Gastroesophageal sphincter (tissue), 4 donors: ENCODE measurements at places on chromosomes 12 and 14.

GRCh38 chr12:89927226-89927698, 218.6 kb upstream of the ATP2B1 start:
- no peak overlapping the region for H3K4me3 ChIP-seq
- no peak for ATAC-seq
- no peak overlapping the region for H3K27ac ChIP-seq

GRCh38 chr14:102539544-102540314, 30.2 kb upstream of the ANKRD9 start:
- peaks cover 56% of the 10 kb centered on the region for H3K27me3 ChIP-seq
- no peak overlapping the region for H3K4me3 ChIP-seq
- no peaks in the 10 kb centered on the region for H3K4me1 ChIP-seq
- H3K27ac ChIP-seq = no peak overlapping the region
- H3K36me3 ChIP-seq = no peaks in the 10 kb centered on the region

- H3K27ac ChIP-seq = no peak overlapping the region
- no peak for ATAC-seq
- no peaks in the 10 kb centered on the region for H3K36me3 ChIP-seq
- H3K4me1 ChIP-seq = no peaks in the 10 kb centered on the region
- no peaks in the 10 kb centered on the region for H3K27me3 ChIP-seq
- H3K4me3 ChIP-seq = no peak overlapping the region
Observed at GRCh38 chr12:16072678-16073077, 161.5 kb downstream of the DERA start.

DNA sequence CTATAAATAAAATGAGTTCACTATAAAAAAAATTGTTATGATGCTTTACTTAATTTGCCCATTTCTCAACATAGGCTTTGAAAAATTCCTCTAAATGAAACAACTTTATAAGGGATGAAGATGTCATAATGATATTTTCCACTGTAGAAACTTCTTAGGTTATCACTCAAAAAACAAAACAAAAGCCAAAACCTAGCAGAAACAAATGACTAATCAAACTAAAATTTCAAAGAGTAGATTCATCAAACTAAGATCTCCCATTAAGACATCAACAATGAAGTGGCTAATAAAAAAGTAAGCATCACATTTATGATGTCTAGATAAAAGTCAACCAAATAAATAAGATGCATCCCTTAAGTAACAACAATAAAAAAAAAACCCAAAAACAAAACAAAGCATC, 36.9 kb upstream of the TTC7B start:
- no peak overlapping the region for H3K4me3 ChIP-seq
- no peak for ATAC-seq
- peaks cover 8% of the 10 kb centered on the region for H3K36me3 ChIP-seq
- no peaks in the 10 kb centered on the region for H3K4me1 ChIP-seq
- H3K27me3 ChIP-seq = no peaks in the 10 kb centered on the region

GRCh38 chr12:131608740-131609690, 101.9 kb upstream of the SFSWAP start:
- H3K36me3 ChIP-seq = no peaks in the 10 kb centered on the region
- no peak overlapping the region for H3K27ac ChIP-seq
- H3K4me3 ChIP-seq = peak overlapping the region; percentile 2
- H3K27me3 ChIP-seq = peaks cover 84% of the 10 kb centered on the region
- peak; percentile 89 for ATAC-seq

DNA sequence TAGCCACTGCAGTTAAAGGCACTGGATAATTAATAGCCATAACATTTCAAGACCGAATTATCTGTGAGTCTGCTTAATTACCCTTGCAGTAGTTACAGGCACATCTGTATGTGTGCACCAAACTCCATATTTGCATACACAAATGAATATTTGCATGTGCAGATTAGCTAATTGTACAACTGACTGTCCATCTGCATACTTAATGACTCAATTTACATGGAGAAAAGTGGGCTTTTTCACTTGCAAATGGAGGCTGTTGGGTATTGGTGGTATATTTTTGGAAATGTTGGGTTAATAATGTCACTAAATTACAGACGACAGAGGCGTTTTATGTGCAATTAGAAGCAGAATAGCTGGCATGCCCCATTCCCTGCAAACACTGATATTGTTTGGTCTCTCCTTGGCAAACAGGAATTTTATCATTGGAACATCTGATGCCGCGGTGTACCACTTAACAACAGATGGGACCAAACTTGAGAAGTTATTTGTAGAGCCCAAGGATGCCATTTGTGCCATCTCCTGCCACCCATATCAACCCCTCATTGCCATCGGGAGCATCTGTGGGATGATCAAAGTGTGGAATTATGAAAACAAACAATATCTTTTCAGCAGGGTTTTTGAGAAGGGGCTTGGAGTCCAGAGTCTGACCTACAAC, 39.6 kb downstream of the CFAP251 start:
- ATAC-seq = no peak
- no peaks in the 10 kb centered on the region for H3K36me3 ChIP-seq
- H3K4me3 ChIP-seq = no peak overlapping the region
- no peaks in the 10 kb centered on the region for H3K4me1 ChIP-seq
- no peak overlapping the region for H3K27ac ChIP-seq
- H3K27me3 ChIP-seq = no peaks in the 10 kb centered on the region

DNA sequence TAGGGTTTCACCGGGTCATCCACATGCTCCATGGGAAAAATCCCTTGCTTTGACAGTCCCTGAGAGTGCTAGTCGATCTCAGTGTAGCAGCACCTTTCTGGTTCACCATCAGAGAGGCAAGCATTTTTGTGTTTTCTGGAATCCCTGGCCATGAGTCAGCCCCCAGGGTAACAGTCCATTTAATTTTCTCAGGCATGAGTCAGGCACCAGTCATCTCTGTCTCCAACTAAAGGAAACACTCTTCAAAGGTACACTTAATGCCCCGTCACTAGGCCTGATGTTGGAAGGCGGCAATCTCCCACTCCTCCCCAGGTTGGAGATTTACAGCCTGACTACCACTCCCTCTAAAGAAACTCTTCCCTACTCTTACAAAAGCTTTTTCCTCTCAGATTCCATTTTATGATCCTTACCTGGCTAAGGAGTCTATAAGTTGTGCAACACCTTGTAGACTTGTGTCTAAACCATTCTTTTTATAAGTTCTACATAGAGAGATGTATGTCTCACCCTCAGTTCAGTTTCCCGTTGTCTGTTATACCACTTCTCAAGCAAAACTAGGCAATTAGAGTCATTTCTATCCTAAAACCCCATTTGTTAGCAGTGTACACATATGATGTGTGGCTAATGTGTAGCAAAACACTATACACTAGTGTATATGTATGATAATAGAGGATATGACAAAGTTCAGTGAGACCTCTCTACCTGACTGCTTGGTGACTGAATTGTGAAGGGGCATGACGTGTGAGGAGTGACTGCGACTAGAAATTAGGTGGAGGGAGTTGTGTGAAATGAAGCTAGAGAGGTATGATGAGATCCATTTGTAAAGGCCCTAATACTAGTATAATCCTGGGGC, 24.6 kb downstream of the TMEM19 start:
- no peaks in the 10 kb centered on the region for H3K36me3 ChIP-seq
- no peak overlapping the region for H3K4me3 ChIP-seq
- H3K27me3 ChIP-seq = no peaks in the 10 kb centered on the region

DNA sequence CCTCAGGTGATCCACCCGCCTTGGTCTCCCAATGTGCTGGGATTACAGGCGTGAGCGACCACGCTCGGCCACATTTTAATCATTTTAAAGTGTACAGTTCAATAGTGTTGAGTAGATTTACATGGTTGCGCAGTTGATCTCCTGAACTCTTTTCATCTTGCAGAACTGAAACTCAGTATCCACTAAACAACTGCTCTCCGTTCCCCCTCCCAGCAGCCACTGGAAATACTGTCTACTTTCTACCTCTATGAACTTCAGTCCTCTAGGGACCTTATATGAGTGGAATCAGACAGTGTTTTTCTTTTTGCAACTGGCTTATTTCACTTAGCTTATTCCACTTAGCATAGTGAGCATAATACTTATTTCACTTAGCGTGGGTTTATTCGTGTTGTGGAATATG, 53.7 kb downstream of the KCTD10 start:
- H3K36me3 ChIP-seq = no peaks in the 10 kb centered on the region
- no peak for ATAC-seq
- H3K27me3 ChIP-seq = peaks cover 22% of the 10 kb centered on the region
- H3K27ac ChIP-seq = no peak overlapping the region
- H3K4me1 ChIP-seq = no peaks in the 10 kb centered on the region

- no peaks in the 10 kb centered on the region for H3K27me3 ChIP-seq
- peak overlapping the region; percentile 10 for H3K27ac ChIP-seq
- H3K4me3 ChIP-seq = no peak overlapping the region
- no peaks in the 10 kb centered on the region for H3K4me1 ChIP-seq
- no peak for ATAC-seq
Observed at GRCh38 chr12:89326239-89327040, 25.9 kb downstream of the DUSP6 start.

GRCh38 chr12:59657266-59657665, 61.4 kb downstream of the SLC16A7 start:
- H3K4me3 ChIP-seq = no peak overlapping the region
- H3K36me3 ChIP-seq = no peaks in the 10 kb centered on the region
- no peak overlapping the region for H3K27ac ChIP-seq
- no peak for ATAC-seq
- no peaks in the 10 kb centered on the region for H3K4me1 ChIP-seq

DNA sequence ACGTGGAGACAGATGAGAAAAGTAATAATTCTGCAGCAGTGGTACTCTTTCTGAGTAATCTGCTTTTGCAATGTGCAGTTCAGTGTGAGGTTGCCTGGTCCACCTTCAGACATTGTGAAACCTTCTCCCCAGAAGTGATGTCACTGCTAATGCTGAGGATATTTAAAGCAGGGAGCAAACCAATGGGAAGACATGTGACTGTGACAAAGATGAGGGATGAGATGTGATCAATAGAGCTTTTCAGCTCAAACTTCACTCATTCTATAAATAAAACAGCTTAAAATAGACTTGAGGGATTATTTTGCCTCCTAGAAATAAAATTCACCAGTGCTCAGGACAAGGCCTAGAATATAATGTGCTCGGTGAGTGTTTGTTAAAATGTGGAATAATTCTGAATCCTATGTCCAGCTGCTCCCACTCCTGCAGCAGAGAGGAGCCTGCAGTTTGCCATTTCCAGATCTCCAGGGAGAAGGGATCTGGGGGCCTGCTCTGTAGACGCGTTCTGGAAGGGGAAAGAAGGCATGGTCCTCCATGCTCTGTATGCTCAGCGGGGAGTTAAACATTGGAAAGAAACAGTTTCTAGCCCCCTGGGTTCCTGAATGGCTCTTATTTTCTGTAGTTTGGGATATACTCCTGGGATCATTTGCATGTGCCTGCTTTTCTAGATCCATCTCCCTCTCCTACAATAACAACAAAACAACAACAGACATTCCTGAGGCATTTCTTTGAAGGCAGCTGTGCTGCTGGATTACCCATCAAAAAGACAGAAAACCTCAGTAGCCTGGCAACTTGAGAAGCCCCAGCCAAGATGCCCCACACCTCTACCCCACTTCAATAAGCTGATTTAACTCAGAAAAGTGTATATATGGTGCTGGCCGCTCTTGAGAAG, 8.9 kb downstream of the SLC7A8 start:
- H3K4me1 ChIP-seq = peaks cover 3% of the 10 kb centered on the region
- peak; percentile 83 for ATAC-seq
- H3K36me3 ChIP-seq = peaks cover 9% of the 10 kb centered on the region
- no peaks in the 10 kb centered on the region for H3K27me3 ChIP-seq
- H3K4me3 ChIP-seq = no peak overlapping the region
- H3K27ac ChIP-seq = peak overlapping the region; percentile 20

GRCh38 chr12:121718653-121719239, 6.2 kb downstream of the TMEM120B start:
- H3K36me3 ChIP-seq = no peaks in the 10 kb centered on the region
- H3K4me1 ChIP-seq = no peaks in the 10 kb centered on the region
- no peak overlapping the region for H3K27ac ChIP-seq
- H3K27me3 ChIP-seq = no peaks in the 10 kb centered on the region

DNA sequence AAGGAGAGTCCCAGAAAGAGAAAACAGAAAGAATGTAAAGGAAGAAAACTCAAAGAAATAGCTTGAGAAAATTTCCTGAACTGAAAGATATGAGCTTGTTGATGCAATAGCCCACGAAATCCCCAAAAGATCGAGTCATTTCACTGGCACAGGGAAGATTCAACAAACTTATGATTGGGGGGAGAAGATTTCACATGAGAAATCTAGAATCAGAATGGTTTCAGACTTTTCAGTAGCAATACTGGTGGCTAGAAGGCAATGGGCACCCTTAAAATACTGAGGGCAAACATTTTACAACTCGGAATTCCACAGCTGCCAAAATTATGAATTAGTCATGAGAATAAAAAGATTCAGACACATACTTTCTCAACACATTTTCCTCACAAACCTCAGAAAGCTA, 8.9 kb upstream of the KRT7 start:
- no peaks in the 10 kb centered on the region for H3K4me1 ChIP-seq
- no peaks in the 10 kb centered on the region for H3K36me3 ChIP-seq
- H3K27ac ChIP-seq = no peak overlapping the region
- ATAC-seq = no peak
- peaks cover 28% of the 10 kb centered on the region for H3K27me3 ChIP-seq

DNA sequence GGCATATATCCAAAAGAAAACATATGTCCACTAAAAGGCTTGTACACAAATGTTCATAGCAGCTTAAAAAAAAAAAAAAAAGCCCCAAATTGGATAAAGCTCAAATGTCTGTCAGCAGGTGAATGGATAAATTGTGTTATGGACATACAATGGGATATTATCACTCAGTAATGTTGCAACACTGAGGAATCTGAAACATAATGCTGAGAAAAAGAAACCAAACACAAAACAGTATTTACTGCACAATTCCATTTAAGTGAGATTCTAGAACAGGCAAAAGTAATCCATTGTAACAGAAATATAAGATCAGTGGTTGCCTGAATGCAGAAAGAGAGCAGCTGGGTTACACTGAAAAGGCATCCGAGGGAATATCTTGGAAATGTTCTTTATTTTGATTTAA, 117.9 kb downstream of the SLC15A5 start:
- no peak overlapping the region for H3K4me3 ChIP-seq
- no peaks in the 10 kb centered on the region for H3K4me1 ChIP-seq
- H3K27ac ChIP-seq = no peak overlapping the region
- H3K36me3 ChIP-seq = no peaks in the 10 kb centered on the region
- no peaks in the 10 kb centered on the region for H3K27me3 ChIP-seq
- ATAC-seq = no peak

GRCh38 chr12:105987685-105988035, 151.1 kb downstream of the NUAK1 start:
- H3K27me3 ChIP-seq = no peaks in the 10 kb centered on the region
- no peaks in the 10 kb centered on the region for H3K36me3 ChIP-seq
- H3K27ac ChIP-seq = no peak overlapping the region
- H3K4me1 ChIP-seq = no peaks in the 10 kb centered on the region
